AG04450 (cell line): ENCODE measurements at places on chromosomes 6 and 20.
A peak's percentile ranks its signal among the peaks of the same experiment; 100 is the strongest.

DNA sequence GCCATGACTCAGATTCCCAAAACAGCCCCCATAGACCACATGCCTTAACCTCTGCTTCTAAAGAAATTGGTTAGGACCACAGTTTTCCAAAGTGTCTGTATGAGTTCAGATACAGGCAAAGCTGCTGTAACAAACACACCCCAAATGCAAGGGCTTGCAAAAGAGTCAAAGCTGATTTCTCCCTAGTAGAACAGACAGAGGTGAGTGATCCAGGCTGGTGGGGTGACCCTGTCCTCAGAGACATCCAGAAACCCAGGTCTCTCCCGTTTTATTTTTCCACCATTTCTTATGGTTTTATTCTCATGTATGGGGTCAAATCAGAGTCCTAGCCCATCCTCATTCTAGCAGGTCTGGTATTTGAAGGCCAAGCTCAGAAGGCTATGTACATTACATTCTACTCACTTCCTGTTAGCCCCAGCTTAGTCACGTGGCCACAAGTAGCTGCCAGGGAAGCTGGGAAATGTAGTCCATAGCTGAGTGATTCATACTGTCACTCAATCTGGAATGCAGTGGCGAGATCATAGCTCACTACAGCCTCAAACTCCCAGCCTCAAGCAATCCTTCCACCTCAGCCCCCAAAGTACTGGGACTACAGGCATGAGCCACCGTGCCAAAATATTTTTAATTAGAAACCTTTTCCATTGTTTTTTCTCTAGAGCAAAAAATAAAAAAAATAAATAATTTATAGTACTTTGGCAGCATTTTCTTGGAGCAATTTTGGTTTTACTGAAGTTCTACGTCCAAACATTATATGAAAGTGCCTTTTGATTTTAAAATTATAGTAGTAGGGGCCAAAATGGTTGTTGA lies 175.2 kb downstream of the ZMYND8 start:
- DNase-seq: peak; percentile 29

DNA sequence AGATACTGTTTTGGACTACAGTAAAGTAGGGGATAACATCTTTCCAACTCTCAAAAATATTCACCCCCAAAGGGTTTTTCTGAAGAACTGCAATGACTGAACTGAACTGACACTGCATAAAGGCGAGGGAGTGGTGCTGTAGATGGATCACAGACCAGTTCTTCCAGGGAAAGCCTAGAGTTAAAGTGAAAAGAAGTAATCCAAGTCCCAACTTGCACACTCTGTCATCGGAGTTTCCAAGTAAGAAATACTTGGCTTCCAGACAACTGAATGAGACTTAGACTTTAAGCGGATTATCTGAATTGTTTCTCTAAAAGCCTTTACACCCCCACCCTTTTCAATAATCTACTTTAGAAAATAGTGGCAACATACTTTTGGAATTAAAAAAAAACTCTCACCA lies 134.1 kb upstream of the PREP start:
- no peak for DNase-seq

DNA sequence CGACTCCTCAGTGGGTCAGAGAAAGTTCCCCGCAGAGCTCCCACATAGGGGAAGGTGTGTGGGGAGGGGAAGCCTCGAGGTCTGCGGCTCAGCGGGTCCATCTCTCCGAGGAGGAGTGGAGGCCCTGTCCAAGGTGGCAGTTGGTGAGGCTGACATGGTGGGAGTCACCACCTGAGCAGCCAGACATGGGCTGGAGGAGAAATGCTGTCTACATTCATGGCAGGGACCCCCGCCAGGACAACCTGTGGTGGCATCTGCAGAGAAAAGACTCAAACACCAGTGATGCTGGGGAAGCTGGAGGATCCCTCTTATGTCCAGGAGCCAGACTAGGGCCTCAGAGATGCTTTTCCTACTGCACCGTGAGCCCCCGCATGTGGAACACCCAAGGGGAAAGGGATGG lies 49.8 kb downstream of the BMP7 start:
- no peak for DNase-seq

GRCh38 chr20:51034988-51035656 lies 12.2 kb upstream of the KCNG1 start:
- DNase-seq: no peak

- no peak for DNase-seq
Measured at GRCh38 chr6:39466631-39467030, 144.1 kb upstream of the KCNK16 start.

DNA sequence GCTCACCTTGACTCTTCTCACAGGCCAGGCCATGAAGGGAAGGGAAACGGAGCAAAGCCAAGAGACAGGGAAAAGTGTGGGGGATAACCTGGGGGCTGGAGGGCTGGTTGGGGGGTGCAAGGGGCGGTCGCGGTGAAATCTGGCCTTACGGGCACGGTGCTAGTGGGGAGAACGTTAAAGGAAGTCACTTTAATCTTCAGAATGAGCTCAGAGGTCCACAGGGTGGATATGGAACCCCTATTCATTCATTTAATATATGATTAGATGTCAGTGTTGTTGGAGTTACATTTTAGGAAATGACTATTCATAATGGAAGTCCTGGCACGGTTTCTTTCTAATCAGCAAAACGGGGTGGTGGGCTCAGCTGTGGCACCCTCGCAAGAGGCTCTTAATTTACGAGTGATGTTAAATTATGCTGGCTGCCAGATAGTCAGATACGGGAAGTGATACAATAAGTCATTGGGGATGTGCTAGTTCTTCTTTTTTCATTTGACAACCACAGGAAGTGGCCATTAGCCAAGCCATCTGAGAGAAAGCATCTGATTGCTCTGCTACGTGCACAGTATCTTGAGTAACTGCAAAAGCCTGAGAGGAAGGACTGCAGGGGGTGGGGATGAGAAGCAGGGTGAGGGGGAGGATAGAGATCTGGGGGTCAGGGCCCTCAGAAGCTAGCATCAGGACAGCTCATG lies 253.0 kb downstream of the QKI start:
- DNase-seq: no peak

DNA sequence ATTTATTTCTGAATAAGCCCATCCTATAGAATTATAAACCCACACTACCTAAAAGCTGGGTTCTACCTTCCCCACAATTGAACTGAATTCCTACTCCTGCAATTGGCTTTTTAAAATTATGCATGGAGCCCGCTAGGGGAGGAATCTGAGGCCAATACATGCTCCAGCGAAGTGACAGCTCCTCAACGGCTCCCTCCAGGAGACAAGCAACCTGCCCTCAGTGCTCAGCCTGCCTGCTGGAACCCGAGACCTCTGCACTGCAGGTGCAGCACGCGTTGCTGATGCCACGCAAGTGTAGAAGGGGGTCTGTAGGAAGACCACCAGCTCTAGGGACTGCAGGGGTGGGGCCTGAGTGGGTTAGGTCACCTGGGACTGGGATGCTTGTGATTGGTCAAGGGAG lies 170.2 kb upstream of the CDYL start:
- DNase-seq: no peak

DNA sequence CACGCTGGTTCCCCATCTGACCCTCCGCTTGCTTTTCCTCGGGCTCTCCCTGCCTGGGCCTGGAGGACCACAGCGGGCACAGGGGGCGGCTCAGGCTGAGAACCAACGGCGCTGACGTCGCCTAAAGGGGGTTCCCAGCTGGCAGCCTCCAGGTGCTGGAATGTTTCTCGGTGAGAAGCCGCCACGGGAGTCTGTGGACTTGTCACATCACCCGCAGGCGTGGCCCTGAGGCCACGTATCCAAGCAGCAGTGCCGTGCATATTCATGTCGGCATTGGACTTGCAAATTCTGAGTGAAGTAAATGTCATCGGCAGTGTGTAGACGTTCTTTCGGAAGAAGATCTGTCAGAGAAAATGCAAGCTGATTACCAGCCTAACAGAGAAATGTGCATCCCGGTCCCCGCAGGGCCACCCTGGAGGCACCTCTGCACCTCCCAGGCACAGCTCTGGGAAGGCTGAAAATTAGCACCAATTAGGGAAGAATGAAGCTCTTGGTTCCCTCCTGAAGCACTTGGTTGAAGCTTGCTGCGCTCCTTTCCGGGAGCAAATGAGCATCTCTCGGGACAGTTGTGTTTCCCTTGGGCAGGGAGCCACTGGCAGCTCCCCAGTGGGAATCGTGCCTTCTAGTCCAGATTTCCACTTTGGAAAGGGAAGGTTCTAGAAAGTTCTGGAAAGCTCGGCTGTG lies 24.3 kb downstream of the NTSR1 start:
- no peak for DNase-seq
